ENCODE measurements at places on chromosomes 2 and 18.

DNA sequence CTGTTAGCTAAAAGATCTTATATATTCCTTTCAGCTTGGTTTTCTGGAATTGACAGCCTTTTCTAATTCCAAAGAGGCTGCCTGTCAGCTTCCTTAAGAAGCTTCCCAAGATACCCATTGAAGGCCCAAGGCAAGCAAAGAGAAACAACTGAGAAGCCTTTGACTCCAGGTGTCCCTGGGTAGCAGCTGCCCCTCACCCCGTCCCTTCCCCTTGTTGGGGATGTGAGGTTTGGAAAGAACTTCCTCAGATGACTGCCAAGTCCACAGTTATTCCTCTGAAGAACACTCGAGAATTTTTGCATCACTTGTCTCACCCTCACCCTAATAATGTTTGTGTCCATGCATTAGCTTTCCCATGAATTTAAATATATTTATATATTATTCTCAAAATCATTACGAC is 13.3 kb downstream of the MAPRE3 start:
- DNase-seq = no peak

DNA sequence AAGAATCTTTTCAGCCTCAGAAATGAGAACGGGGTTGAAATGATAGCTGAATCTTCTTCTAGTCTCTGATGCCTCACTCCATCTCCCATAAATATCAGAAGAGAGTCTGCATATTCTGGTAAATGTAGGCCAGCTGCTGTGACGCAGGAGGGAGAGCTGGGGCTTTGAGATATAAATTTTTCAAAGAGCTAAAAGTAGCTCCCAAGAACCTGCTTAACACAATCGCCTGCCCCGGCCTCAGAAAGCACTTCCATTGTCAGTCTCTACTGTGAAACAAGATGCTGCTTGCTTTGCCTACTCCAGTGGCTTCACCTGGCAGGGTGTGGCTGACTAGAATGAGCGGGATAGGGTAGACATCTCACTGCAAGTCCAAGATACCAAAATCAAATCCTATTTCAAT is 105.0 kb upstream of the CCDC150 start:
- DNase-seq = no peak

- DNase-seq = no peak
Measured at GRCh38 chr2:84288293-84288692, 170.8 kb downstream of the SUCLG1 start.

DNA sequence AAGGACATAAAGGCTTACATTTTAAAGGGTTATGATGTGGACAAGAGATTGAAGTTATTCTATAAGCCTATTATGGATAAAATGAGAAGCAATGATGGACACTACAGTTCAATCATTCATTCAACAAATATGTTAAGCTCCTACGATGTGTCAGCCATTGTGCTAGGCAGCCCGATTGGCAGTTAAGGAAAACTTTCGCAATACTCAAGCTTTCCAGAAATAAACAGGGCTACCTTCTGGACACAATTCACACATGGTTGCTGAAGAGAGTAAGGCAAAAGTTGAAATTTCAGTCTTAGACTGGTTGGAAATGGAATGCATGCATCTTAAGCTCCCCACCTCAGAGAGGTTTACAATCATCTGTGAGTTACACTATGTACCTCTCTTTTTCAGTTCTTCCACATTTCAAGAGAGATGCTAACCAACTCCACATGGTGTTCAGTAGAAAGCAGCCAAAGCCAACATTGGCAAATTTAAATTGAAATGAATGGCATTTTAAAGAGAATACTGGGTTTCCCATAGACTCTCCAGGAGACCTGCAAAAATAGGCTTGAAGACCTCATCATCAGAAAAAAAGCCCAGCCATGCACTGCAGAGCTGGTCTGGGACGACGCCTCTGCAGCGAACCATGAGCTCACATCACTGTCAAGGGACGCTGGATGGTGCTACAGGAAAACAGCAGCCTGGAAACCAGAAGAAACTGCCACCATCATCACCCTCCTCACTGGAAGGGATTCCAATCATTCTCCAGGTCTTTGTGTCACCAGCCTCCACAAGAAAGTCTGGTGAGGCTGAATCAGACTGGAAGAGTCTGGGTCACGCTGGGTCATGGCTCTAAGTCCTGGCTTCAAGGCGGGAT is 276.3 kb downstream of the AFF3 start:
- DNase-seq = no peak

DNA sequence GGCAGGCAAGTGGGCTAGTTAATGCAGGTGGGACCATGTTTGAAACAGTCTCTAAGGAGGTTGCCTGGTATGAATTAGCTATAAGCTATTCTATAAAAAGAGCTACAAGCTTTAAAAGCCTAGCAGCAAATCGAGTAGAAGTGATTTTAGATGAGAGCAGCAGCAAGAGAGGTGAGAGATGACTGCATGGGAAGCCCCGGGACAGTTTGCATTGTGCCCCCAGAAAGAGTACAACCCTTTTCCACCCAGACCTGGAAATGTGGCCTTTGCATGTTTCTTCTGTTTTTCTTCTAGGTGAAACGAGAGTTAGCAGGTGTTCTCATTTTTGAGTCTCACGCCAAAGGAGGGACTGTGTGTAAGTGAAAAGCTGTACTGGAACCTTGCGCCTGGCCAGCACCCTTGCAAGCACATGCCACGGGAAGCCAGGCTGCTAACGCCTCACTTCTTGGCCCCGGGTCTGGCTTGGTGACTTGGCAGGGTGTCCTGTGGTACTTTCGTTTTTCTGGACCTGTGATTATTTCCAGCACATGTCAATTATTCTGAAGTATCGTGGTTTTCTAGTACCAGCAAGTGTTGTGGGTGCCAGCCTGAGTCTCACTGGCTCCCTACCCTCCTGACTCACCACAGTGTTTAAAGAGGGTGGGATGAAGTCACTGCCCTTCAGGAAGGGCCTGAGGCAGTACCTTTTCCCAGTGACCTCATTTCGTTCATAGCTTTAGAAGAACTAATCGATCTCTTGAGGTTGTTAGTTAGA is 90.3 kb upstream of the MAP3K20 start:
- no peak for DNase-seq

- no peak for DNase-seq
Measured at GRCh38 chr18:43869451-43870008, 592.2 kb upstream of the SYT4 start.

DNA sequence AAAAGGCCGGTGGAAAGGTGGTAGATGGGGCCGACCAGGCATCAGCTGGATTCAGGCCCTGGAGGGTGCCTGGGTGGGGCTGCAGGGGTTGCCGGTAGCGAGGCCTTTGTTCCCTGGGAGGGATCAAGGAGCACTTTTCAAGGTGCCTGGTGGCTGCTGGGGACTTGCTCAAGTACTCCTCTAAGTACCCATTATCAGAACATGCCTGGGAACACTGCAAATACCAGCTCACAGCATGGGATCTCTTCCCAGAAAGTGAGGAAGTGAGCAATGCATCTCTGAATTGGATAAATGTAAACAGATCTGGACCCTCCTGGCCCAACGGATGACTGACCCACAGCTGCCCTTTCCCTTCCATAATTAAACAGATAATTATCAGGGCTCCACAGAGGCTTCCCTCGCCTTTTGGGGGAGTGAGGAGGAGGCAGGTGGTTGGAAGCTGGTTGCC is 210.5 kb downstream of the SH3RF3 start:
- DNase-seq = no peak

DNA sequence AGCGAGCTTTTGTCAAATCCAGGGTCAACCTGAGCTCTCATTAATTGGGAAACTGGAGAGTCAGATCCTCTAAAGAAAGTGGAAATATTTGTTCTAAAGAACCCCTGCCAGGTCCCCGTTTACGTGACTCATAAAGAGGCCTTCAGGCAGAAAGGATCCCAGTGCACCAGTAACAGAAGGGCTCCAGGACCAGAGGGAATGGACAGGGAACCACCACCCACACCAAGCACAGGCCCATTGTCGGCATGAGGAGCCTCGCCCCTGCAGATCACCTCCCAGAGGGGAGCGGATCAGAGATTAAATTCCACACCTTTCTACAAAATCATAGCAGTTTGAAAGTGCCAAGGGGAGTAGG is 16.4 kb upstream of the C1QL2 start:
- no peak for DNase-seq

GRCh38 chr2:174718591-174718990 is 45.7 kb downstream of the CHRNA1 start:
- DNase-seq = no peak

DNA sequence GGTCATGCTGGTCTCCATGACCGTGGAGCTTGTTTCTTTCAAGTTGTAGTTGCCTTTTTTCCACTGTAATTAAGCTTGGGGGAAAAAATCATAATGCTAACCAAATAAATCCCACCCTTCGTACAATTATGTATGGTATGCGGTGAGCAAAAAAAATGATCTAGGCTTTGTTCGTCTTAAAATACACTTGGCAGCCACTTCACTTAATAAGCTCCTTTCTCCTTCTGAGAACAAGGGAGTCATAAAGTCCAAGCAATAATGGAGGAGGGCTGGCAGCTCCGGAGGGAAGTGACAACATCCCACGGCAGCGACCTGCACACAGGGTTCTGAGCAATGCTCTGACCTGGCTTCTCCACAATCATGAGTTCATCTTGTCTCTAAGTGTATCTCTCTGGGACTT is 91.2 kb upstream of the KLHL29 start:
- no peak for DNase-seq

- DNase-seq = no peak
Measured at GRCh38 chr18:51437280-51438271, 240.1 kb upstream of the MEX3C start.

DNA sequence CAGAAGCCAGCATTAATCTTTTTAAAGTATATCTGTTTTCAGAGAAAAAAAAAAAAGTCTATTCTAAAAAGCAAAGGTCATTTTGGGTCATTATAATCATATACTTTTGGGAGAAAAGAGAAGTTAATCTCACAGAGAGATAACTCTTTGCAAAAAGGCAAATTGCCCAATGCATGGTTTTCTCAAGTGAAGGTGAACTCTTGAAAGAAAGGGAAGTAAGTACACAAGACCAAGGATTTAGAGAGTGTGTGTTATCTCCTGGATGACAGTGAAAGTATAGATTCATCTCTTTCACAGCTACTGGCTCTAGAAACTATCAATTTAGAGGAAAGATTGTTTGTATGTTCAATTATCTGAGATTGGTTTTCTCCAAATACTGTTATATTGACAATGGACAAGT is 151.4 kb downstream of the CD8B2 start:
- DNase-seq = no peak

DNA sequence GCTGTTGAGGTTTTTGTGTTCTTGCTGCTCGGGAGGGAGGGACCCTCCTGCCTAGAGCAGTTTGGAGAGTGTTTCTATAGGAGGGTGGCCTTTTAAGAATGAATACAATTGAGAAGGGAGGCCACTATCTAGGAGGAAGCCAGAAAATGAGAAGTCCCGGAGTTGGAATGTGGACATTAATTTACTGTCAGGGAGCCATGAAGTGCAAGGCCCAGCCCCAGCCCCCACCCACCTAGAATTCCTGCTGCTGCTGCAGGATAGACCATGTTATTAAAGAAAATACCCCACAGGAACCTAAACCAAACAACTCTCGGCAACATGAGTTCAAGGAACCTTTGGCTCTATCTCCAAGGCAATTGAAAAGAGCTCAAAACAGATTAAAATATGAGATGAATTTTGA is 46.0 kb downstream of the ZBTB7C start:
- no peak for DNase-seq

DNA sequence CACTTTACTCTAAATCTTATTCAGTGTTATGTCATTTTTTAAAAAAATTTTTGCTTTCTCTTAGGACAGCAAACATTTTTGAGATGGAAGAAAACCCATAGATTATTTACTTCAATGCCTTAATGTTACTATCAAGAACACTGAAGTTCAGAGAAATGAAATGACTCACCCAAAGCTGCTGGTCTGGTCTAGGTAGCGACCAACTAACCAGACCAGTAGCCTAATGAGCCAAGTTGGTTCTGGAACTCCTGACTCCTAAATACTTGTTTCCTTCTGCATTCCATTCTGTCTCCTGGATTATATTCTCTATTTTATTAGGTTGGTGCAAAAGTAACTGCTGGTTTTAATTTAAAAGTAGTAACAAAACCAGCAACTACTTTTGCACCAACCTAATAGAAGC is 35.4 kb downstream of the SLC8A1 start:
- DNase-seq = no peak
